Caco-2 (cell line): ENCODE measurements at places on chromosomes 13 and 19.
A peak's percentile ranks its signal among the peaks of the same experiment; 100 is the strongest.

DNA sequence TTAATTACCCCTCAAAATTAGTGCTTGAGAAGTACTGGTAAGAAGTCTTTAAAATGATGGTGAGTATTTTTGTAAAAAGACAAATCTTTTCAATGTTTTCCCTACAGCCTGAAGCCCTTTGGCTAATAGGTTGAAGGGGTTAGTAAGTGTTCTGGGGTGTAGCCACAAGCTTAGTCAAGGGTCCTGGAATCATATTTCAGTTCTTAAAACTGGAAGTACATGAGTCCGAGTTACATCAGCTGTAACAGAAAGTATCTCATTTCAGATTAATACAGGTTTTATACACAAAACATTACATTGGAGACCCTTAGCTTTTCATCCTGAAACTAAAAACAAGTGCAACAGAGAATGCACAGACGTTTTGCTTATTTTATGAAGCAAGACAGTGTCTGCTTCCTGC, 52.7 kb upstream of the TEX29 start:
- DNase-seq: no peak

- DNase-seq: no peak
Measured at GRCh38 chr19:494171-495080, 1.9 kb upstream of the MADCAM1 start.

DNA sequence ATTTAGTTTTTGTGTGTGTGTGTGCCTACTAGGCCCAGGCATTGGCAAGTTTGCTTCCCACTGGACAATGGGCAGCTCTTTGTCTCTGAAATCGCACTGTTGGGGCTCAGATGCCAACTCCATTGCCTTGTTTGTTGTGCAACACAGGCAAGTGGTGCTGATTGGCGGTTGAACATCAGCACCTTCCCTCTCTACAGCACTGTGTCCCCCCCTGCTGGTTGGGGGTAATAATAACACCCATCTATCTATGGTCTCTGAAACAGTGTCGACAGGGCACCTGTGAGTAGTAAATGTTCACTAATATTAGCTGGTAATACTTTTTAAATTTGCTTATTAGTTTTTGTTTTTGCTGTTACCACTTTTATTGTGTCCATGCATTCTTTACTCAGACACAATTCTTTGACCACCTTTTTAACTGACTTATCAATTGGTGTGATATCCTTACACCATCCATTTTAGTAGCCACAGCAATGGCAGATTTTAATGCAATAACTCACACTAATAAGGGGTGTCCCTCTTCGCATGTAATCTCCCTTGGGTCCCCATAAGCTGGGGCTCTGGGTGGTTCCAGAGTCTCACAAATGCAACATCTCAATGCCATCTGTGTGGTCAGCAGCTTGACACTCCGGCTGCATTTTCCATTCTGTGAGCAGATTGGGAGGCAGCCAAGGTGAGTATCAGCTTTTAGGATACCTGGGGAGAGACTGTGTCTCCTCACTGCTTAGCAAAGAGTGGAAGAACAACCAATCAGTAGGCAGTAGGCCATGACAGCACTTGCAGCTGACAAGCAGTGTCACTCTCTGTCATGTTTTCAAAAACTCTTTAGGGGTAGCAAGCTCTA, 47.7 kb upstream of the UQCRFS1 start:
- peak; percentile 48 for DNase-seq

DNA sequence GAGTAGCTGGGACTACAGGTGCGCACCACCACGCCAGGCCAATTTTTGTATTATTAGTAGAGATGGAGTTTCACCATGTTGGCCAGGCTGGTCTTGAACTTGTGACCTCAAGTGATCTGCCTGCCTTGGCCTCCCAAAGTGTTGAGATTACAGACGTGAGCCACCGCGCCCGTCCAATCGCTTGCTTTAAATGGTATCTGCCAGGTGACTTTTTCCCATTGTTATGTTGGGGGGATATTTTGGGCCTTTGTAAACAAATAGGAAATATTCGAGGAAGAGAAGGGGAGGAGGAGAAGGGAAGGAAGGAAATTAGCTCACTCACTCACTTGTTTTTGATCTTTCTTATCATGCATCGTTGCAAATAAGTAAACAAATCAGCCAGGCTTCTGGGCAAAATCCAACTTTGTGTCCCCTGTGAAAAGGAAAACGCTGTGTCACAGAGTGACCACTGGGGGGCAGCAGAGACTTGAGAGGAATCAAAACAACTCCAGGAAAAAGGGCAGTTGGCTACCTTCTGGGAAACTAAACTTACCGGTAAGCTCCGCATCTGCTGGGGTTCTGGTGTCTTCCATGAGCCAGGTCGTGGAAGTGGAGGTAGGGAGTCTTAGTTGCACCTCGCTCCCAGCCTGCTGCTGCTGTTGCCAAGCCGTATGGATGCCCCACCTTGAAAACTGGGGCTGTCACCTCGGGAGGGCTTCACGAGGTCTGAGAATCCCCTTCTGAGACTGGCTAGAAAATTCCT, 9.3 kb upstream of the RANBP3 start:
- peak; percentile 84 for DNase-seq

GRCh38 chr13:53092931-53093330, 64.3 kb downstream of the OLFM4 start:
- no peak for DNase-seq

GRCh38 chr13:99913167-99913566, 58.4 kb downstream of the ZIC5 start:
- no peak for DNase-seq

- no peak for DNase-seq
Measured at GRCh38 chr13:45101327-45102018, 18.8 kb upstream of the GTF2F2 start.

GRCh38 chr13:100513987-100514670, 74.5 kb downstream of the GGACT start:
- DNase-seq: no peak

- no peak for DNase-seq
Measured at GRCh38 chr13:93964146-93964512, 515.4 kb downstream of the DCT start.

GRCh38 chr19:51391073-51391611, 751 bp upstream of the C19orf84 start:
- DNase-seq: no peak

DNA sequence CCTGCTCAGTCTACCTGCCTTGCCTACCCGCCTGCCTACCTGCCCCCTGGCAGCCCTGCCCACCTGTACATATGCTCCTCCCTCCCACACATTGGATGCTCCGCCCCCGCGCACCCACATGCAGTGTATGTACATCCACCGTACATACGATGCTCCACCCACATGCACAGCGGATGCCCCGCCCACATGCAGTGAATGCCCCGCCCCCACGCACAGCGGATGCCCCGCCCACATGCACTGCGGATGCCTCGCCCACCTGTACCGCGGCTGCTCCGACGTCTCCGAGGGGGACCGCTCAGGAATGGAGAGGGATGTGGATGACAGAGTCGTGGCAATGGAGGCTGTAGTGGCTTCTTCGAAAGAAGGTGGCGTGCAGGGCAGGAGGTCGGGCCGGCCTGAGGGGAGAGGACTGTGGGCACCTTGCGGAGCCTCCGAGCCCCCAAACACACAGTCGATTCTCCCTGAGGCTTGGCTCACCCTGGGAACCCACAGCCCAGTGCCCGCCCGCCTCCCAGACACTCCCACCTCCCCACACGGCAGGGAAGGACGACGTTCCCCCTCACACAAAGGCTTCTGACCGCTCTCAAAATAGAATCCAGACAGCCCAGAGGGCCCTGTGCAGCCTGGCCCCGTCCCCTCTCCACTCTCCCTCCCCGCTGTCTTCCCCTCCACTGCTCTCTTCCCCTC, 16.5 kb upstream of the CACTIN start:
- DNase-seq: peak; percentile 48

DNA sequence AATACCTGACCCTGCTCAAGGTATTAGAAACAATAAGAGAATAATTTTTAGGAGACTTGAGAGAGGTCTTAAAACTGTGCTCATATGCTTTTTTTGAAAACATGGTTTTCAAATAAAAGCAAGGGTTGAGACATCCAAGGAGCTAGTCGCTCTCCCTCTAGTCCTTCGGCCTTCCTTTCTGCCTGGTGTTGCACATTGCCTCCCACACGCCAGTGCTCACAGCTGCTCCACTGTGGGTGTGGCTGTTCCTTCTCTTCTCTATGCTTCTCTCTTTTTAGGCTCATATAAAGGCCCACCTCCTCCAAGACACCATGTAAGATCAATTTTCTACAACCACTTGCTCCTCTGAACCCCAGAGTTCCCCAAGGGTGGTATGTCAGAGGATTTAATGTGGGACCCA, 352.6 kb downstream of the ENOX1 start:
- DNase-seq: no peak

GRCh38 chr19:40542202-40542859, 34.3 kb upstream of the SHKBP1 start:
- DNase-seq: no peak

- DNase-seq: no peak
Measured at GRCh38 chr13:66377569-66377968, 852.6 kb downstream of the PCDH9 start.

DNA sequence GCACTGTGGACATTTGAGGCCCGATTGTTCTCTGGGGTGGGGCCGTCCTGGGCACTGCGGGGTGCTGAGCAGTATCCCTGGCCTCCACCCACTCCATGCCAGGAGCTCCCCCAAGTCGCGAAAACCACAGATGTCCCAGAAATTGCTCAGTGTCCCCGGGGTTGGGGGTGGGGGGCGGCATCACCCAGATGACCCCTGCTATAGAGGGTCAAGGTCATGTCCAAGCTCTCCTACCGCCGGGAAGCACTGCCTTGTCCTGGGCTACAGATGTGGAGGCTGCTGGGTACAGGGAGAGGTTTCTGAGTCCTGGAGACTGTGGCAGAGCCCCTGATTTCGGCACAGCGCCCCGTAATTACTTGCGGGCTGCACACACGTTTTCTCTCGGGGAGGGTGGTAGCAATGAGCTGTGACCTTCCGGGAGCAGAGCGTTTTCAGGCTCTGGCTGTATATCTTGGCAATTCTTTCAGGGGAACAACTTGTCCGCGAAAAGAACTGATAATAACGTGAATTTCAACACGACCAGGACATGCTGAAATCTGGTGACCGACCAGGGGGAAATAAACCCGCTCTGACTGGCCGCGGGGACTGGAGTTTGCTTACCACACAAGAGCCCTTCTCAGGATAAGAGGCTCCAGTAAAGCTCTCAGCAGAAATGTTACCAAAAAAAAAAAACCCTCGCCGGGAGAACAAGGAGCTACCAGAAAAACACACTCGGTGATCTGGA, 68.1 kb downstream of the GNG7 start:
- no peak for DNase-seq

- DNase-seq: no peak
Measured at GRCh38 chr13:57734306-57734705, 102.8 kb downstream of the PCDH17 start.

- no peak for DNase-seq
Measured at GRCh38 chr19:12485571-12485970, 955 bp upstream of the ZNF709 start.

DNA sequence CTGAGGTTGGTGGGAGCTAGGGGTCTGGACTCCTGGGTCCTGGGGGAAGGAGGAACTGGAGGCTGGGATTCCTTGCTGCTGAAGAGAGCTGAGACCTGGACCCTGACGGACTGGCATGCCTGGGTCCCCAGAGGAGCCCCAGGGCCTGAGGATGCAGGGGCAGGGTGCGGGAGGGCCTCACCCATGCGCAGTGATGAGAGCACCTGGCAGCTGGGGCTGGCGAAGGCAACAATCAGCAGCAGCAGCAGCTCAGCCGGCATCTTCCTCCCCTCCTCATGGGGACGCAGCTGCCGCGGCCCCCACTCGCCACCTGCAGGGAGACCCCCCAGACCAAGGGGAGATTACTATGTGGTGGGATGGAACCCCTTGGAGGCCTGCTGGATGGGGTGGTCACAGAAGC, 4.5 kb downstream of the GRIK5 start:
- no peak for DNase-seq

DNA sequence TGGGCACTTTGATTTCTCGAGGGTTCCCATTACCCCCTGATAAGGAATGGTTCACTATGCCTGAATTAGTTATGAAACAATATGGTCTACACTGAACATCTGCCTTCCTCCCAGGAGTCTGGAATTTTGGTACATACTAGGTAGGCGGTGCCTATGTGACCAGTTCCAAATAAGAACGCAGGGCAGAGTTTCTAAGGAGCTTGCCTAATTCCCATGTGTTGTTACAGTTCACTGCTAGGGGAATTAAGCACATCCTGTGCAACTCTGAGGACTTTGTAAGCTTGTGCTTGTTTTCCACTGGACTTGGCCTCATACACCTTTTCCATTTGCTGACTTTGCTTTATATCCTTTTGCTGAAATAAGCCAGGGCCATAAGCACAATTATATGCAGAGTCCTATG, 29.2 kb downstream of the RBM26 start:
- DNase-seq: no peak

DNA sequence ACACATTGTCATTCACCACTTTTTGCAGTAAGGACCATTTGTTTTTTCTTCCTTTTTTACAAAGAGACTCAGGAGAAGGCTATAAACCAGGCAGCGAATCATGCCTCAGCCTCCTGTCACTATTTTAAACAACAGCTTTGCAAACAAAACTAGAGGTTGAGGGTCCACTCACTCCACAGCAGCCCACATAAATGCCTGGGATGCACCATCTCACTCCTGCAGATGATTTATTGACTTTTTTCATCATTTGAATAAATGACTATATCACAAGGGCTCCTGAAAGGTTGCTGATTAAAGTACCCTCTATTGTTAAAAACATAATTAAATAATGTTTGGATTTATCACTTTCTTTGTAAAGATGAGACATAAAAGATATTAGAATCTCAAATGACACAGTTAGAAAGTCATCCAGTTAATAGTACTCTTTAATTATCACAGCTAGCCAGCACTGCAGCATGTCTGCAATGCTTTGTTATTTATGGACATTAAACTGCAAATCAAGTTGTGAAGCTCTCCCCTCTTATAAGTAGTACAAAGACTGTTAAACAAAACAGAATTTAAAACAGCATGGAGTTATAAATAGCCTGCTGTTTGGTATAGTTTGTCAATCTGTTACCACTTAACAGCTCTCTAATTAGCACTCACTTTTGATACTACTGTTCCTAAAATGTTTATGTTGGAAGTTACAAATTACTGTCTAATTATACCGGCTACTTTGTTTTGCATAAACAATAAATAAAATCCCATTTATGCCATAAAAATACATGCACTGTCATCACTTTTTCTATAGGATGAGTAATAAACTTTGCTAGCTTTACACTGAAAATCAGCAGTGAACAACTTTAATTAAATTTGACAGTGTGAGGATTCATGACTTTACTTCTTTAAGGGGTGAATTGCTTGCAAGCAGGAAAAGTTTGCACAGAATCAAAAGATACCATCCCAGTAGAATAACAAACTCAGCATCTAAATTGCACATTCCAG, 853.2 kb downstream of the UQCRFS1 start:
- no peak for DNase-seq

DNA sequence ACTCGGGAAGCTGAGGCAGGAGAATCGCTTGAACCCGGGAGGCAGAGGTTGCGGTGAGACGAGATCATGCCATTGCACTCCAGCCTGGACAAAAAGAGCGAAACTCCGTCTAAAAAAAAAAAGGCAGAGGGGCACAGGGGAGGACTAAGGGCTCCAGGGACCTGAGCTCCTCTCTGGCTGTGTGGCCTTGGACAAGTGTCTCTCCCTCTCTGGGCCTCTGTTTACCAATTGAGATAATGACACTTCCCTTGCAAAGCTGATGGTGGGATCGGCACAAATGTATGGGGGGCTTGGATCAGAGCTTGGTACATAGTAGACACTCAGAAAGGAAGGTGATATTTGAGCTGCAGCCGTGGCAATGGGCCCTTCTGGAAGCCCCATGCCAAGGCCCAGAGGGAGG, 11.4 kb upstream of the SPACA4 start:
- DNase-seq: no peak

GRCh38 chr19:51337861-51338562, 3.9 kb downstream of the VSIG10L start:
- DNase-seq: no peak

- DNase-seq: no peak
Measured at GRCh38 chr19:29418201-29418600, 107.6 kb upstream of the VSTM2B start.

- no peak for DNase-seq
Measured at GRCh38 chr13:98878486-98879126, 99.3 kb downstream of the DOCK9 start.
